ENCODE measurements at places on chromosomes 7 and 10.

GRCh38 chr10:29585488-29585976 is 49.2 kb downstream of the SVIL start:
- DNase-seq: no peak

DNA sequence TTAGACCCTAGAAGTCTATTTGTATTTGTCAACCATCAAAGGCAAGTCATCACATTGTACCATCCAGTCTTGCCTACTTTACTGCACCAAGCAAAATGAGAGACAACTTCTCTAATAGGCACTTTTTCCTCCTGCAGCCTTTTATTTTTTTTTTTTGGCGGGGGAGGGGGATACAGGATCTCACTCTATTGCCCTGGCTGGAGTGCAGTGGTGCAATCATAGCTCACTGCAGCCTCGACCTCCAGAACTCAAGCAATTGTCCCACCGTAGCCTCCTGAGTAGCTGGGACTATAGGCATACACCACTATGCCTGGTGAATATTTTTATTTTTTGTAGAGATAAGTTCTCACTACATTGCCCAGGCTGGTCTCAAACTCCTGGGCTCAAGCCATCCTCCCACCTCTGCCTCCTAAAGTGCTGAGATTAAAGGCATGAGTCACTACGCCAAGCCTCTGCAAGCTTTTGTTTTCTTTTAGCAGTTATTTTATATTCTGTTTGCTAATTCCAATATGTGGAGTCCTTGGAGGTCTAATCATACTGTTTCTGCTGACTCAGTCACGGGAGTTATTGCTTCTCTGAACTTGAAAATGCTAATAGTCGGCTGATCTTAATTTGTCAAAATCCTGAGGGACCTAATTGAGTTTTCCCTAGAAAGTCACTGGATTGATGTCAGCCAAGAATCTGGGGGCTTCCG is 14.2 kb downstream of the KPNA7 start:
- DNase-seq: no peak

DNA sequence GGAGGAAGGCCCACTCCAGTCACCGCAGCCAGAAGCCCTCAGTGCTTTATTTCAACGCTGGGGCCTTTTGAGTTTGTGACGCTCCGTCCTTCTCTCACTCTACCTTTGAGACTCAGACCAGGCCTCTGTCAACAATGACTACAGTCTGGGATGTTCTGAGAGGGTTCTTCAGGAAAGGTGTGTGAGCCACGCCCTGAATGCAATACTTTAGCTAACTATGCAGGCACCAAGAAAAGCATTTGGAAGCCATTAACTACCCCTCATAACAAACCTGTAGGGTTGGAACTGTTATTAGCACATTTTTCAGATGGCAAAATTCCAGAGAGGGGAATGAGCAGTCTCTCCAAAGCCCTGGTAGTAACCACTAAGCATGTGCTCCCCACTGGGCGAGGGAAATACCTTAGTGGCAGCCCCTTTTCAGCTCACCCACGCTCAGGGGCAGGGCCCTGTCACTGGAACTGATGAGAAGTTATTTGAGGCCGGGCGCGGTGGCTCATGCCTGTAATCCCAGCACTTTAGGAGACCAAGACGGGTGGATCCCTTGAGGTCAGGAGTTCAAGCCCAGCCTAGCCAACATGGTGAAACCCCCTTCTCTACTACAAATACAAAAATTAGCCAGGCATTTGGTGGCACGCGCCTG is 5.7 kb upstream of the ARPC1B start:
- DNase-seq: no peak

- DNase-seq: no peak
Observed at GRCh38 chr10:85105614-85106255, 777.3 kb downstream of the CCSER2 start.

DNA sequence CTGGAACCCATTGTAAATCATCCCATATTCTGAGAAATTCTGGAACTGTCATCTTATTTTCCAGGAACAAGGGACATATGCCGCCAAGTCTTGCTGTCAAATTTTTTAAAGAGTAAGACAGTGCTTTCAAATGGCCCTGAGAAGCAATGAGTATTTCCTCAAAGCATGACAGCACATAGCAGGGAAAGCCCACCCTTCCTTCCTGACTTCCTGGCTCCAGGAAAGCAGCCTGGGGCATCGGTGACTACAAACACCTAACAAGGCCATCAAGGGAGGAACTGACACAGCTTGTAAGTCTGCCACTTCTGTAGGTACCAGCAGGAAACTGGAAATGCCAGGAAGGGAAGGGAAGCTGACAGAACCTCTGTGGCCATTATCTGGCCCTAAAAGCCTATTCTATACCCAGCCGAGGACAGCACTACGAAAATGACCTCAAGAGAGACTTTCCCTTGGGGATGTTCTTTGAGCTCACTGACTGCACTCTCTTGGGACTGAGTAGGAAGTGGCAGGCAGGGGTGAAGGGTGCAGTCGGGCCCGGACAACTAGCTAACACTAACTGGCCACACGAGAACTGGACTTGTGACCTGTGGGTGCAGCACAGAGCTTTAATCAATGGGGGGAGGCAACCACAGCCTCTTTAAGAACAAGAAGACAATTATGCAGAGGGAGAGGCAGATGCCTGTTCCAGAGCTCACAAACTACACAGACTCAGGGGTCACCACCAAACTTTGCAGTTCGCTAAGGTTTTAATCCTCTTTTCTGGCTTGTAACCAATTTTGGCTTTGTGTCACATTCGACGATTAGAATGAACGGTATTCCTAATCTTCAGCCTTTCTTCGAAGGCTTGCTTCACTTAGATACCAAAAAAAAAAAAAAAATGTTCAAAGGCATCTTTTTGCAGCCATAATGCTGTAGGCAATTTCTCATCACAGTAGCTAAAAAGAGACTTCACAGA is 52.0 kb downstream of the GRB10 start:
- DNase-seq: no peak

Data from C1 segment of cervical spinal cord (tissue), 14 donors.